ENCODE measurements at places on chromosomes 12 and 14. TPM values are rescaled to one million over a fixed set of nuclear protein-coding genes. Genes with fewer than 3 reads are reported as not detected.

NXPH4 gene
- total RNA-seq, result 0.33 TPM

TRMT61A gene
- total RNA-seq, result 10.7 TPM

CLEC4C gene
- total RNA-seq, result not detected

GMFB gene
- 43.3 TPM for total RNA-seq

PPP4R3A gene
- 98.6 TPM for total RNA-seq

LAG3 gene
- total RNA-seq, result 1.3 TPM

SRRM4 gene
- not detected for total RNA-seq

RBP5 gene
- 1.1 TPM for total RNA-seq

DNA sequence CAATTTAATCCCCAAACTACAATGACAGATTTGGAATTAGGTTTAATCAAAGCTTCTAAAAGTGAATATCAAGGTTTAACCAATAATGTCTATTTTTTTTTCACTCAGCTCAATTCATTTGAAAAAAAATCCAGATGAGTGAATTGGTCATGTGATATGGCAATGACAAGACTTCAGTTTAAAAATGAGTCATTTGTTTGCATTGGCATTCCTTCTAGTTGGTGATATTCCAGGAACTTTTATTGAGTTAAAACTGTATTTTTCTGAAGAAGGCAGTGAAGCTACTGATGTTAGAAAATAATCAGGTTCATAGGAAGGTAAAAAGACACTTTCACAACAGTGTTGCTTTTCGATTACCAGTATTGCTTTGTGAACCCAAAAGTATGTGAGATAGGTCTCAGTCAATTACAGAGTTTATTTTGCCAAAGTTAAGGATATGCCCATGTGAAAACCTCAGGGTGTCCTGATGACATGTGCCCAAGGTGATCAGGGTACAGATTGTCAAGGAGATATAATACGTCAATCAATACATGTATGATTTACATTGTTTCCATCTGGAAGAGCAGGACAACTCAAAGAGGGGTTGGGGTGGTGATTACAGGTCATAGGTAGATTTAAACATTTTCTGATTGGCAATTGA is 1214.9 kb downstream of the GALC start:
- no peaks in the 10 kb centered on the region for H3K36me3 ChIP-seq
- no peaks in the 10 kb centered on the region for H3K27me3 ChIP-seq
- H3K4me1 ChIP-seq, result no peaks in the 10 kb centered on the region
- DNase-seq, result no peak
- no peak overlapping the region for H3K27ac ChIP-seq
- H3K4me3 ChIP-seq, result no peak overlapping the region

DNA sequence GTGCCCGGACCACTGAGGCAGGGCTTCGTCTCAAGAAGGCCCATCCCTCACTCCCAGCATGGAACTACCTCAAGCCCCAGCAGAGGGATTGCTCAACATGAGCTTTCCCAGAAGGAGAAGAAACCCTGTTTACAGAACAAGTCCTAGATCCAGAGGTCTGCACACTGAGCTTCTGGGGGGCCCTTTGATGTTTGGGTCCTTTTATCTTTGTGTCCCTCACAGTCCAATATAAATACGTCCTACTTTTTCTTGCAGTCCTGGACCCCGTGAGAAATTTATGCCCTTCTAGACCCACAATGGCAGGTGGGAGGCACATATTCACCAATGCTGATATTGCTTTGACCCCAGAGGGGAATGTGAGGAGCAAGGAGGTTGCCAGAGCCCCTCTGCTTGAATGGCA is 54.4 kb downstream of the SMUG1 start:
- no peaks in the 10 kb centered on the region for H3K27me3 ChIP-seq
- H3K4me1 ChIP-seq, result no peaks in the 10 kb centered on the region
- no peaks in the 10 kb centered on the region for H3K36me3 ChIP-seq
- H3K27ac ChIP-seq, result no peak overlapping the region

- no peaks in the 10 kb centered on the region for H3K36me3 ChIP-seq
- H3K27me3 ChIP-seq, result no peaks in the 10 kb centered on the region
- DNase-seq, result no peak
- no peak overlapping the region for H3K4me3 ChIP-seq
- no peaks in the 10 kb centered on the region for H3K4me1 ChIP-seq
Measured at GRCh38 chr14:105899071-105899641, 372.8 kb downstream of the TMEM121 start.

DNA sequence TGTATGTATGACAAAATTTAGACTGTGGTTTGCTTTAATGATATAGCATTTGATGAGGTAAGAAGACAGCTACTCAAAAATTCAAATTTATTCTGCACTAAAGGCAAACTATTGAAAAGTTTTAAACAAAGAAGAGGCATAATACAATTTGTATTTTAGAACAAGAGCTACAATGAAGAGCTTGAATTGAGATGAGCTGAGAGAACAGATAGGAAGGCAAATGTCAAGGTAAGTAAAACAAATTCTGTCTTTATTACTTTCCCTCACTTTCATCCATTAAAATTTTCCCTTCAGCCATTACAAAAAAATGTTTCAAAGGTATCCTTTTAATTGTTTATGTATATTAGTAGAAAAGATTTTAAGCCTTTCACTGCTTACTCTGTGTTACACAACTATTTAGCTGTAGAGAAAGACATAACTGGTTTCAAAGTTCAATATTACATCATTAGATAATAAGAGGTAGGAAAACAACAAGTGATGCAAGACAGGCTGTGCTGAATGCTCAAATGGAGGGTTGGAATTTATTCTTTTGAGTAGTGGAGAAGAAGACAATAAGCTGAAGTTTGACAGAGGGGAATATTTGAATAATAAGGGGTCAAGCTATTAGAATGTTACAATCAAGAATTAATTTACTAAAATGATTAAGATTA is 1334.1 kb downstream of the FSCB start:
- no peaks in the 10 kb centered on the region for H3K4me1 ChIP-seq
- H3K27ac ChIP-seq, result no peak overlapping the region
- no peaks in the 10 kb centered on the region for H3K36me3 ChIP-seq
- H3K27me3 ChIP-seq, result no peaks in the 10 kb centered on the region
- no peak overlapping the region for H3K4me3 ChIP-seq

GRCh38 chr14:98297567-98297966 is 974.4 kb downstream of the BCL11B start:
- H3K27me3 ChIP-seq, result no peaks in the 10 kb centered on the region
- H3K27ac ChIP-seq, result no peak overlapping the region
- DNase-seq, result no peak
- H3K36me3 ChIP-seq, result no peaks in the 10 kb centered on the region

- DNase-seq, result no peak
- no peaks in the 10 kb centered on the region for H3K36me3 ChIP-seq
- H3K27ac ChIP-seq, result no peak overlapping the region
- no peaks in the 10 kb centered on the region for H3K27me3 ChIP-seq
- H3K4me3 ChIP-seq, result peak overlapping the region; percentile 87
Measured at GRCh38 chr12:1591543-1591942, 2.8 kb downstream of the FBXL14 start.

- no peaks in the 10 kb centered on the region for H3K36me3 ChIP-seq
- H3K27me3 ChIP-seq, result peaks cover 7% of the 10 kb centered on the region
- no peak for DNase-seq
Measured at GRCh38 chr12:130367523-130367922, 29.8 kb downstream of the PIWIL1 start.

DNA sequence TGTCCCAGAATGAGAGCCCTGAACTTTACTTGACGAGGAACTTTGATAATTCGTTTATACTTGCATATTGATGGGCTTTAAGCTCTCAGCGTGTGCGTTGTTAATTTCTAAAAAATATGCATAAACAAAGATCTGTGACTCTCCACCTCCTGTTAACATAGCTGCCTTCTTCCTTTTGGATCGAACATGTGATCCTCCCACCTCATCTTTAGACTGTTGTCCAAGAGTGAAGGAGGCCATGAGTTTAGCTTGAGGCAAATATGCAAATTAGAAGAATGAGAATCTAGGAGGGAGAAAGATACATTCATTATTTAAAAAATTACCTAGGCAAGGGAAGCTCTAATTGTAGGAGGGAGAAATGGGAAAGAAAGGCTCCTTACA is 617 bp downstream of the TTC8 start:
- H3K27me3 ChIP-seq, result no peaks in the 10 kb centered on the region
- no peak for DNase-seq
- H3K36me3 ChIP-seq, result no peaks in the 10 kb centered on the region
- peak overlapping the region; percentile 87 for H3K27ac ChIP-seq
- no peaks in the 10 kb centered on the region for H3K4me1 ChIP-seq

- no peaks in the 10 kb centered on the region for H3K36me3 ChIP-seq
- no peak for DNase-seq
- no peak overlapping the region for H3K4me3 ChIP-seq
- no peak overlapping the region for H3K27ac ChIP-seq
- no peaks in the 10 kb centered on the region for H3K4me1 ChIP-seq
Measured at GRCh38 chr12:5768581-5769196, 176.4 kb downstream of the ANO2 start.

DNA sequence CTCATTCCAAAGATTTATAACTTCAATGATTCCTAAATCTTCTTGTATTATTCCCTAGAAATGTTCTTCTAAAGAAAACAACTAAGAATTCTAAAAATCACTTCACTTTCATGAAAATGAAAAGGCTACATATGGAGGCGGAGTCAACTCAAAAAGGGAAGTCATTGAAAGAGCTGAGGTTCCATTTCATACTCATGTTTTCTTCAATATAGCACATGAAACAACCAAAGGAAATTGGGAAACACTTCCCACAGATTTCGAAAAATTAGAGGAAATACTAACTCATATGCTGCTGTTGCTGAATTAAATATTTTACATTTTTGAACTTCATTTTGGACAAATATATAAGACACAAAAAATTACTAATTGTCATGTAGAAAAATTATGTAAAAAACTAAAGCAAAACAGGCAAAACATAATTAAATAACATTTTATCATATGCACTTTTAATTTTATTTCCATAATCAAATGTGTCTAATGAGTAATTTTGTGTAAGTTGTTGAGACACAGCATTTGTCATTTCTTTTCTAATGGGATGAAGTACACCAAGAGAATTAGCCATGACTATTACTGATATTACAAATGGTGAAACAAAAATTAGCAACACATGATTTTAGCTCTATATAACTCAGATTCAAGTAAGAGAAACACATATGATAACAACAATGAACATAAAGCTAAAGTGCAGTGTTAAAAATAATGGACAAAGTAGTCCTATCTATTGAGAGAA is at the start of gene CD163:
Gene CD163, minus strand, starts transcription at position 92 of the 730 bp plus-strand sequence. Its CDS starts 87 bp downstream, at position 5.
- no peaks in the 10 kb centered on the region for H3K36me3 ChIP-seq
- H3K4me1 ChIP-seq, result no peaks in the 10 kb centered on the region
- no peaks in the 10 kb centered on the region for H3K27me3 ChIP-seq
- no peak within 1 kb of the TSS for H3K27ac ChIP-seq

GRCh38 chr12:50086148-50086547 is 1.0 kb downstream of the SMARCD1 start:
- no peak for DNase-seq
- H3K27me3 ChIP-seq, result no peaks in the 10 kb centered on the region
- peak overlapping the region; percentile 88 for H3K4me3 ChIP-seq
- H3K27ac ChIP-seq, result peak overlapping the region; percentile 98
- H3K36me3 ChIP-seq, result peaks cover 5% of the 10 kb centered on the region

- H3K4me1 ChIP-seq, result no peaks in the 10 kb centered on the region
- H3K4me3 ChIP-seq, result no peak overlapping the region
- H3K36me3 ChIP-seq, result no peaks in the 10 kb centered on the region
- no peaks in the 10 kb centered on the region for H3K27me3 ChIP-seq
- no peak overlapping the region for H3K27ac ChIP-seq
Measured at GRCh38 chr14:77838831-77839511, 39.1 kb downstream of the ADCK1 start.

DNA sequence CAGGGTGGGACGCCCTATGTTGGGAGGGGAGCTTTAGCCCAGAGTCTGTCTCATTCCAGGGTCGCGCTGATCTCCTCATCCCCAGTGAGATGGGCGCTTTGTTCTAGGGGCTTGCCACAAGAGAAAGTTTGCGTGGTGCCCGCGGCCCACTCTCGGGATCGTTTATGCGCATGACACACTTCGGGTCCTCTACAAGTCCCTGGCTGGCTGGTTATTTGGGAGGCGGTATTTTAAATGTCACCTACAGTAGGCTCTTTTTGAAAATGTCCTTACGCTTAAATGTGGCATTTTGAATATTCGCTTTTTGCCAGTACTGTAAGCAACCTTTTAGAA is 541 bp downstream of the GOLT1B start:
- H3K27me3 ChIP-seq, result no peaks in the 10 kb centered on the region
- no peaks in the 10 kb centered on the region for H3K36me3 ChIP-seq
- H3K27ac ChIP-seq, result peak overlapping the region; percentile 87
- H3K4me1 ChIP-seq, result peaks cover 9% of the 10 kb centered on the region
- no peak for DNase-seq
- H3K4me3 ChIP-seq, result peak overlapping the region; percentile 93

DNA sequence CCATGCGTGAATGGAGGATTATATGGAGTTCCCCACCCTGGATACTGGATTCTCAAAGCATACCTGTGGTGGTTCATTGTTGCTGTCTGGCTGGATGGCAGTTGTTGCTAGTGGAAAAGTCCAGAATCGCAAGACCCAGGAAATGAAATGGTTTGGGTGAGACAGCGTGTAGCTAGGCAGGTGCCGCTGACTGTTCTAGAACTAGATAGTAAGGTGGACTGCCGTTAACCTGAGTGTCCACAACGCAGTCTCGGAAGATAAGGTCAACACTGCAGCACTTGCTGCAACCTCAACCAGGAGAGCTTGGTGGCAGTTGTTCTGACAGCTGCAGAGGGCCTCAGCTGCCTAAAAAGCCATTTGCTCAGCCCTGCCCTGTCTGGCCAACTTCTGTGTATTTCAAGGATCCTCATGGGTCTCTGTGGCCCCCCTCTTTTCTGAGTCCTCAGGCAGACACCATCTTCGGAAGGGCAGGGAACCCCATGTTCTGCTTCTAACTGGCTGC is 15.5 kb upstream of the IRF2BPL start:
- H3K27me3 ChIP-seq, result no peaks in the 10 kb centered on the region
- no peak overlapping the region for H3K4me3 ChIP-seq
- no peak for DNase-seq
- H3K36me3 ChIP-seq, result no peaks in the 10 kb centered on the region

DNA sequence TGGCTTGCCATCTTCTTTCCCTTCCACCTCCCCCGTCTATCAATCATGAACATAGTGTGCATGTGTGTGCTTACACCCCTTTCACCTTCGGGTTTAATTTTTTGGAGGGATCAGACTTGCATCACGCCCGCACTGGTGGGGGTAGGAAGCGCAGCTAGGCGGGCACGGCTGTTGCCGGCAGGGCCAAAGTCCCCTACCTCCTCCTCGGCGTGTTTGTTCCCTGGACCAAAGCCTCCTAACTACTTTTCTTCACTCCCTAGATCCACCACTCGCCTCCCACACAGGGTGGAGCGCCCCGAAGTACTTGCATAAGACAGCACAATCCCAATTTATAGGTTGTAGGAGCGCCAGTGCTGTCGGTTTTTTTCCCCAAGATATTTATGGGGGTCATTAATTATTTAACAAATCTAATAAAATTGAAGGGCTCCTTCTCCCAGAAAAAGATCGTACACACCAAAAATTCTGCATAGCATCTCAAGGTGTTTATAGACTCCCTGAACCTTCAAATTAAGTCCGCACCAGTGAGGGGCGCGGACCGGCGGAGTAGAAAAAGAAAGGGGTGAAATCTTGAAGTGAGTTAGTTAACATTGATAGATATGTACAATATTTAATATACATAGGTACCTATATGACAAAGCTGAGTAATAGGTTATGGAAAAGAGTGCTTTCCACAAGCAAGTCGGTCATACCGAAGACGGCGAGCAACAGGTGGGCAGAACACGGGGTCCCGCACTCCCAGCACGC is 717 bp downstream of the PKP2 start:
- DNase-seq, result no peak
- H3K27ac ChIP-seq, result peak overlapping the region; percentile 83
- no peaks in the 10 kb centered on the region for H3K4me1 ChIP-seq
- no peaks in the 10 kb centered on the region for H3K27me3 ChIP-seq
- peak overlapping the region; percentile 78 for H3K4me3 ChIP-seq

Data from breast epithelium (tissue), 4 donors.